ENCODE measurements at places on chromosomes 11 and 22.

DNA sequence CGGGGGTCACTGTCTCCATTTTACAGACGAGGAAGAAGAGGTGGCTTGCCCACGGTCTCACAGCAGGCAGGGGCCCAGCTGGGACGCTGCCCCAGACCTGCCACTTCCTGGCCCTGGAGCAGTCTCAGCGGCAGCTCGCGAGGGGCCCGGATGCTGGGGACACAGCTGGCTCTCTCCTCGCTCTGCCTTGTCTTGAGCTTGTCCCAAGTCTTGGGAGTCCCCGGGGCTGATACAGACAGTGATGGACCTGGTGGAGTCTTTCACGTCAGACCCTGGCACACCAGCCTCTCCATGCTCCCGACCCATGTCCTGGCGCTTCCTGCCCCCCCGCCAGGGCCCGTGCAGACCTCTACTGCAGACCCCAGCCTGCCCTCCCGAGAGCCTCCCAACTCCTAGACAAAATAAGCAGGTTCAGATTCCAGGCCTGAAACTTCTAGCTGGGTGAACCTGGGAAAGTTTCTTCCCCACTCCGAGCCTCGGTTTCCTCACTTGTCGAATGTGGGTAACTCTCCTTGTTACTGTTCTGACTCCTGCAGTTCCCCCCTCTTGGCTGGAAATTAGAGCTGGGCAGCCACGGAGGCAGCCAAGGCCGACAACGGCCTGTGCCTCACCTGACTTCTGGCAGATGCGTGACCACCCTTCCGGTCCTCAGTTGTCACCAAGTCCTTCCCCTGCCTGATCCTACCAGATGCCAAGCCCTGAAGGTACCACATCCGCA, 145.4 kb downstream of the CACNA1I start:
- H3K36me3 ChIP-seq = no peaks in the 10 kb centered on the region
- no peak overlapping the region for H3K27ac ChIP-seq
- H3K27me3 ChIP-seq = peaks cover 64% of the 10 kb centered on the region
- H3K4me1 ChIP-seq = no peaks in the 10 kb centered on the region

DNA sequence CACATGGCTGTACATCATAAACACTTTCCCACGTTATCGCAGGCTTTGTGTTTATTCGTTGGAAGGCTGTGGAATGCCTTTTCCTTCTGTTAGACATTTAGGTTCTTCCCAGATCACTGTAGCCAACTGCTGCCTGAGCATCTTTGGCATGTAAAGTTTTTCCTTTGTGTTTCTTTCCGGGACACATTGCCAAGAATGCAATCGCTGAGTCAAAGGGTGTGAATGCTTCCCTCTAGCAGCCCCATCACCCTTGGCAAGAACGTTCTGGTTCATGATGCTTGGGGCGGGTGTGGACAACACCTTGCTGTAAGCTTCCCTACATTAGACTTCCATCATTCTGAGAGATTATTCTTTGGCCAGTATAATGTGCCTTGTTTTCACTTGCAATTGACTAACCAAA, 136.2 kb downstream of the OSBP2 start:
- DNase-seq = peak; percentile 87
- H3K36me3 ChIP-seq = no peaks in the 10 kb centered on the region
- peaks cover 43% of the 10 kb centered on the region for H3K4me1 ChIP-seq

- H3K36me3 ChIP-seq = no peaks in the 10 kb centered on the region
- H3K4me3 ChIP-seq = no peak overlapping the region
- H3K27me3 ChIP-seq = peaks cover 16% of the 10 kb centered on the region
- peaks cover 10% of the 10 kb centered on the region for H3K4me1 ChIP-seq
- H3K27ac ChIP-seq = peak overlapping the region; percentile 29
Observed at GRCh38 chr22:19554834-19555404, 30.7 kb upstream of the CLDN5 start.

GRCh38 chr11:80898910-80899309, 1458.1 kb upstream of the TENM4 start:
- H3K36me3 ChIP-seq = no peaks in the 10 kb centered on the region
- DNase-seq = no peak
- H3K4me1 ChIP-seq = no peaks in the 10 kb centered on the region
- H3K27me3 ChIP-seq = peaks cover 1% of the 10 kb centered on the region
- no peak overlapping the region for H3K27ac ChIP-seq

DNA sequence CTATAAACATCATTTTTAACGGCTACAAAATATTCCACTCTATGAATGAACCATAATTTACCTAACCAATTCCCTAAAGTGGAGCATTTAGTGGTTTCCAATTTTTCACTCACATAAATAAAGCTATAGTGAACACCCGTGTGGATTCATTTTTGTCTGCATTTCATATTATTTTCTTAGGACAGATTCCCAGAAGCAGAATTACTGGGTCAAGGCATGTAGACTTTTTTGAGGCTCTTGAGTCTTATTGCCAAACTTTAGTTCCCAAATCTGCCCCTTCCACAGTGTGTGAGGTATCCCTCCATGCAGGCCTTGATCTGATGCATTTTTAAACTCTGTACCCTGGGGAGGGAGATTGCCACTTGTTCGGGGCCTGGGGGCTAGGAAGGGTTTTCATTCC, 198.2 kb downstream of the TENM4 start:
- no peak overlapping the region for H3K4me3 ChIP-seq
- H3K27me3 ChIP-seq = no peaks in the 10 kb centered on the region
- peaks cover 5% of the 10 kb centered on the region for H3K36me3 ChIP-seq
- no peak for DNase-seq
- H3K27ac ChIP-seq = no peak overlapping the region

GRCh38 chr11:75135021-75135650, 15.8 kb upstream of the SLCO2B1 start:
- no peak overlapping the region for H3K4me3 ChIP-seq
- no peak overlapping the region for H3K27ac ChIP-seq
- H3K27me3 ChIP-seq = peaks cover 51% of the 10 kb centered on the region
- DNase-seq = no peak
- H3K36me3 ChIP-seq = no peaks in the 10 kb centered on the region
- H3K4me1 ChIP-seq = no peaks in the 10 kb centered on the region

GRCh38 chr11:133306019-133306418, 226.3 kb downstream of the OPCML start:
- H3K36me3 ChIP-seq = peaks cover 5% of the 10 kb centered on the region
- peaks cover 2% of the 10 kb centered on the region for H3K27me3 ChIP-seq
- H3K27ac ChIP-seq = no peak overlapping the region

- H3K4me1 ChIP-seq = peaks cover 6% of the 10 kb centered on the region
- H3K36me3 ChIP-seq = peaks cover 21% of the 10 kb centered on the region
- H3K27me3 ChIP-seq = no peaks in the 10 kb centered on the region
- DNase-seq = no peak
- no peak overlapping the region for H3K4me3 ChIP-seq
Observed at GRCh38 chr11:113339929-113340589, 25.7 kb downstream of the TTC12 start.

DNA sequence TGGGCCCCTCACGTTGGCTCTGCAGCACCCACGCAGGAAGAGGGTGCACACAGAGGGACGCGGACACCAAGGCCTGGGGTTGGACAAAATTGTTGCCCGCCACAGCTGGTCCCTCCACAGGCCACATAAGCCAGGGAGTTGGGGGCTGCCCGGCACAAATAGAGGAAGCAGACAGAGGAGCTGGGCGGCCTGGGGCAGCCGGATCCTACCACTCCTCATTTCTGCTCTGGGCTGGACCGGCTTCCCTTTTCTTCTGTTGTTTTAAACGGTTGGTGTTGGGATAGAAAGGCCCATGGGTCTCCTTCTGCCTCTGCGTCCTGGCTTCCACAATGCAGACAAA, 36.4 kb upstream of the LINC01488 start:
- peaks cover 90% of the 10 kb centered on the region for H3K4me1 ChIP-seq
- no peak for DNase-seq
- peaks cover 5% of the 10 kb centered on the region for H3K27me3 ChIP-seq

DNA sequence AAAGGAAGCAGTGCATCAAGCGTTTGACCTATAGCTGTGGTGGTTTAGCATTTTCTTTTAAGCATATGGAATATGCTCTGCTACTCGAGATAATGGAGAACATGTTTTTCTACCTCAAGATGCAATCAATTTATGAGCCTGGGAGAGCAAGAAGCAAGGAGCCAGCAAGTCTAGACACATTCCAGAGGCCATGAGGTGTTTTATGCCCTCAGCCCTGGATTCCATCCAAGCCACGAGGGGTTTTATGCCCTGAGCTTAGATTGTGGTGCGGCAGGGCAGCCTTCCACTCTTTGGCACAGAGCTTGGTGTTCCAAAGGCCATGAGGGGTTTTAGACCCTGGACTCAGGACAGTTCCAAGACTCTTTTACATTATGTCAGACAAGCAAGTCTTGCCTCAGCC, 11.7 kb upstream of the DNAJB13 start:
- H3K27ac ChIP-seq = no peak overlapping the region
- no peaks in the 10 kb centered on the region for H3K27me3 ChIP-seq
- H3K36me3 ChIP-seq = peaks cover 20% of the 10 kb centered on the region
- H3K4me1 ChIP-seq = peaks cover 8% of the 10 kb centered on the region
- no peak overlapping the region for H3K4me3 ChIP-seq

DNA sequence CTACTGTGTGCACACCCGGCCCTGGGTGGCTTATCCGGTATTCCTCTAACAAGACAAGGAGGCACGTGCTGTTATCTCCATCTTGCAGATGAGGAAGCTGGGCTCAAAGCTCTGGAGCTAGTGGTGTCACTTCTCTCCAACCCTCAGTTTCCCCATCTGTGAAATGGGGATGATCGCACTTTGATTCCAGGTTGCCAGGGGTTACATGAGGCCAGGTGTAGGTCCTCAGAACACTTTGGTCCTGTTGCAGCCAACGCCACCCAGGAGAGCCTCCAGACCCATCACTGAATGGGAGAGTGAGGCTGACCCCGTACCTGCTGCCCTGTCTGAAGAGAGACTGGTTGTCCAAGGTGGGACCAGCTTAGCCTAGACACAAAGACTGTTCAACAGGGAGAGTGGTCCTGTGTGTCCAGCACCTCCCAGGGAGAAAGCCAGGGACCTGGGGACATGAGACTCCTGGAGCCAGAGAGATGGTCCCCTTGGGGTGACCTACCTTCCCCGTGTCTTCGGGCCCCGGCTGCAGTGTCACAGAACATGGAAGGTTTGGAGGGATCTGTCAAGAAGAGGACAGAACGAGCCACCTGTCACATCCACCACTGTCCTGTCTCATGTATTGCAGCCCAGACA, 41.0 kb downstream of the TPBGL start:
- peaks cover 2% of the 10 kb centered on the region for H3K27me3 ChIP-seq
- no peak for DNase-seq
- no peaks in the 10 kb centered on the region for H3K36me3 ChIP-seq
- H3K27ac ChIP-seq = no peak overlapping the region
- no peak overlapping the region for H3K4me3 ChIP-seq

GRCh38 chr11:125457814-125458343, 38.2 kb downstream of the FEZ1 start:
- H3K27ac ChIP-seq = peak overlapping the region; percentile 50
- peaks cover 9% of the 10 kb centered on the region for H3K4me1 ChIP-seq
- peaks cover 4% of the 10 kb centered on the region for H3K27me3 ChIP-seq
- H3K4me3 ChIP-seq = peak overlapping the region; percentile 47
- DNase-seq = peak; percentile 62

DNA sequence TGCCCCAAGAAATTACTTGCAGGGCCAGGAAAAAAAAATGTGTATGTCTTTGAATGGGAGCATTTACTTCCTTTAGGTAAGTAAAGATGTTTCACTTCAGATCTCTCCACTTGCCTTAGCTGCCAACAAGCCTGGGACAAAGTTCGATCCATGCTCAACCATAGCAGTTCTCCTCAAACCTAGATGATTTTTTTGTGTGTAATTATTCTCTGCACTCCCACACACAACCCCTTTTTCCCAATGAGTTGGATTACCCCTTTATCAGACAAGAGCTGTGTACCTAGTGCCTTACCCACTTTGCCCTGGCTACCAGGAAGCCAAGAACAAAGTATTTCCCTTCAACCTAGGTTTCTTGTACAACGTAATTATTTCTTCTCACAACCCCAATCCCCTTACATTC, 35.6 kb downstream of the TPBGL start:
- H3K27me3 ChIP-seq = peaks cover 2% of the 10 kb centered on the region
- no peak for DNase-seq
- H3K4me3 ChIP-seq = no peak overlapping the region
- H3K27ac ChIP-seq = no peak overlapping the region
- no peaks in the 10 kb centered on the region for H3K4me1 ChIP-seq

GRCh38 chr11:96960926-96961325, 571.1 kb downstream of the JRKL start:
- H3K4me1 ChIP-seq = no peaks in the 10 kb centered on the region
- no peaks in the 10 kb centered on the region for H3K36me3 ChIP-seq
- H3K27ac ChIP-seq = no peak overlapping the region
- no peak for DNase-seq

DNA sequence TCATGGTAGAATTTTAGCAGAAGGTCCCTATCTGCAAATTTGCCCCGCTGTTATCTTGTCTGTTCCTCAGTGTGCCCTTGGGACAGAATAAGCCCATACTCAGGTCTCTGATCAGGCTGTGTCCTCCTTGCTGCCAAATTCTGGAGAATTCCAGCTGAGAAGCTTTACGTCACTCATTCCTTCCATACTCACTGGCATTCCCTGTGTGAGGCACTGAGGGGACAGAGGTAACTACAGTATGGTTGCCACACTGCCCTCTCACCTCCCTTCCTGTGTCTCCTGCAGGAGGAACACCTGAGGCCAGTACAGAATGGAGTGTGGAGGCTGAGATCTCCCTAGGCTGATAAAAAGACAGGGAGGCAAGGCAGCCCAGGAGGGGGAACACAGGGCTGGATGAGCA, 31.5 kb downstream of the SHISA8 start:
- no peak overlapping the region for H3K4me3 ChIP-seq
- H3K27ac ChIP-seq = no peak overlapping the region
- peaks cover 2% of the 10 kb centered on the region for H3K4me1 ChIP-seq
- DNase-seq = no peak
- no peaks in the 10 kb centered on the region for H3K27me3 ChIP-seq

- no peaks in the 10 kb centered on the region for H3K27me3 ChIP-seq
- H3K36me3 ChIP-seq = no peaks in the 10 kb centered on the region
- no peak overlapping the region for H3K27ac ChIP-seq
Observed at GRCh38 chr11:84264066-84264465, 977.9 kb upstream of the CCDC90B start.

- no peak overlapping the region for H3K4me3 ChIP-seq
- H3K4me1 ChIP-seq = peaks cover 7% of the 10 kb centered on the region
- DNase-seq = no peak
- H3K27me3 ChIP-seq = no peaks in the 10 kb centered on the region
Observed at GRCh38 chr11:9120664-9121468, 29.5 kb upstream of the SCUBE2 start.

DNA sequence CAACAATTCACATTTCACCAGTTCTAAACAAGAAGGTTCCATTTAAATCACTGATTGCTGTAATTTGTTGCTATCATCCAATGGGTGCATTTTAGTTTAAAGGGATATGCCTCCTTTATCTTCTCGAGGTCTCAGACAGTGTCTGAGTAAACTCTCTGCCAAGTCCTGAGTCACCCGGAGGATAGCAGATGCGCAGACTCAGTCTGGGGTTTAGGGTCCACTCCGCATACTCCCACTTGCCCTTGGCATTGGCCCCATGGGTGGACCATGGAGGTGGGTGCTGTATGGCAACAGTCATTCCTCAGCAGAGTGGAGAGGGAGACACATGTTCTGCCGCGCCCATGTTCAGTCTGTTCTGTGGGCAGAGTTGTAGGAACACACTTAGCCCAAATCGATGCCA, 65.4 kb upstream of the CRTAM start:
- H3K4me1 ChIP-seq = peaks cover 38% of the 10 kb centered on the region
- no peak for DNase-seq
- H3K27ac ChIP-seq = no peak overlapping the region

Data from HFFc6 (cell line).